ENCODE measurements at places on chromosomes 7 and 10.

DNA sequence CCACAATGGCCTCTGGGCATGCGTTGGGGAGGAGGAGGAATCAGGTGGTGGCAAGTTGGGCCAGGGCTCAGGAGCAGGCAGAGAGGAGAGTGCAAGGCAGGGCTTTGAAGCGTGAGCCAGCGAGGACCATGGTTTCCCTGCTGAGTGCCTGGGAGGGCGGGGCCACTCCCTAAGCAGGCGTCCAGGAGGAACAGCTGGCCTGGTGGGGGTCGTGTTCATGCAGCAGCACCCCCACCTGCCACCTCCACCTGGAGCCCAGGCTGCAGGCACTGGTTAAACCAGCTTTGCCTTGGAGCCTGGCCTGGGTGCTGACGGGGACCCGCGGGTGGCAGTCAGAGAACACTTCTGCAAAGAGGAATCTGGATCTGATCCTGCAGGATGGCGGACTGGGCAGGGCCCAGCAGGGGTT, 24.2 kb upstream of the AQP1 start:
- DNase-seq, result no peak

DNA sequence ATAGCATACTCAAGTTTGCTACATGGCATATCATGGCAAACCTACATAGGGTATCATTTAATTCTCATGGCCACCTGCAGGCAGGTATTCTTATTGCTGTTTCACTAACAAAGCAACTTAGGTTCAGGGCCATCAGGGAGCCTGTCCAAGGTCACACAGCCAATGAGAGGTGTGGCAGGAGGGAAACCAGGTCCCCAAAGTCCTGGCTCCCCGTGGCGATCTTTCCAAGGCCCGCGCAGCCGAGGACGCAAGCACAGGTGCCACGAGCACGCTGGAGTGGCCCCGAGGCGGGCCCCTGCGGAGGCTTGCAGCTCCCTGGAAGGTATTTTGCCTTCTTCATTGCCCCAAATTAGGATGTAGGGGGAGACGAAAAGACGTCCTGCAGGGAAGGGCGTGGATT, 20.8 kb downstream of the PRKAG2 start:
- no peak for DNase-seq

DNA sequence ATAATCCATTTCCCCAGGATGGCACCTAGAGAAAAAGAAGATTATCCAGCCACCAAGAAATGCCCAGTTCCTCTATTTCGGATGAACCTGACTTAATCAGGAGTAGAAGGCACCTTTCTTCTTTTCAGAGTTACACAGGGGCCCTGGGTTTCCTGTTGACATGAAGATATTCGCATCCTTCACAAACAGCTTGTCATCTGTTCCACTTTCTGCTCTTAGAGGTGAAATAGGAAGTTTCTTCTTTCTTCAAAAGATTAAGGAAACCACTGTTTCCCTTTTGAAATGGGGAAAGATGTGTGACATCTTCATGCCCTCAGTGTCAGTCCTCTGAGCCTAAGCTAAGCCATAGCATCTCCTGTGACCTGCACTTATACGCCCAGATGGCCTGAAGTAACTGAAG, 39.1 kb upstream of the RAB18 start:
- DNase-seq, result no peak

- DNase-seq, result no peak
Measured at GRCh38 chr10:49446031-49446430, 50.1 kb upstream of the DRGX start.

DNA sequence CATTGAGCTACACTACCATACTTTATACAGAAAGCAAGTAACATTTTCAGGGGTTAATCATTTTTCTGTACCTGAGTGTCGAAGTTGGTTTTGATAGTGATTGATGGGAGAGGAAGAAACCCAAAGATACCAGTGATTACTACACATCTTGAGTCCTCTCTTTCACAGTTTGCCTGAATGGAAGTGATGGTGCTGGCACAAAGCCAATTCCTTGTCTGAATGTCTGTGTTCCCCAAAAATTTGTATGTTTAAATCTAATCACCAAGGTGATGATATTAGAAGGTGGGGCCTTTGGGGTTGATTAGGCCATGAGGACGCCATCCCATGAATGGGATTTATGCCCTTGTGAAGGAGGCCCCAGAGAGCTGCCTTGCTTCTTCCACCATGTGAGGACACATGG, 696.9 kb upstream of the ANKRD30A start:
- DNase-seq, result no peak

GRCh38 chr10:106793617-106794016, 370.9 kb downstream of the SORCS1 start:
- no peak for DNase-seq
